ENCODE measurements at places on chromosomes 3 and 15.

- DNase-seq: peak; percentile 72
Measured at GRCh38 chr3:79038057-79038456, 729.7 kb downstream of the ROBO1 start.

DNA sequence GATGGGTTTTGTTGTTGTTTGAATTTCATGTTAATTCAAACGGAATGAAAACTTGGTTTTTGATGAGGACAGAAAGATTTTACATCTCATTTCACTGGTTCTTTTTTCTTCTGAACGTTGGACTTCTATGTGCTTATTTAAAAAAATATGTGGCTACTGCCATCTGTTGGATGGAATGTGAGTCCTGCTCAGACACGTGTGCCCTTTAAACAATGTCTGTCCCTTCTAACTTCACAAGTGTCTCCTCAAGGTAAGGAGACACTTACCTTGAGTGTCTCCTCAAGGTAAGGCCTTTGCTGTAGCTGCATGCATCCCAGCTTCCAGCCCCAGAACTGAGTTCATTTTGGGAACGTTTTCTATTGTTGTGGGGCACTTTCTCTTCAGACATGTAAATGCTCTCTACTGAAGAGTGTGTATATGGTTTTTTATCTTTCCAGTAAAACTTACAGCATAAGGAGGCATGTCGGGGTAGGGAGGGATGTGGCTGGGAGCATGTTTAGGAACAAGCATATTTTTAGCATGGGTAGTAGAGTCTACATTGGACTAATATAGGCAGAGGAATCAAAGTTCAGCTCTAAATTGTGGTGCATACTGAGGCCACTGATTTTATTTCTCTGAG, 63.1 kb upstream of the UBE3A start:
- peak; percentile 51 for DNase-seq

DNA sequence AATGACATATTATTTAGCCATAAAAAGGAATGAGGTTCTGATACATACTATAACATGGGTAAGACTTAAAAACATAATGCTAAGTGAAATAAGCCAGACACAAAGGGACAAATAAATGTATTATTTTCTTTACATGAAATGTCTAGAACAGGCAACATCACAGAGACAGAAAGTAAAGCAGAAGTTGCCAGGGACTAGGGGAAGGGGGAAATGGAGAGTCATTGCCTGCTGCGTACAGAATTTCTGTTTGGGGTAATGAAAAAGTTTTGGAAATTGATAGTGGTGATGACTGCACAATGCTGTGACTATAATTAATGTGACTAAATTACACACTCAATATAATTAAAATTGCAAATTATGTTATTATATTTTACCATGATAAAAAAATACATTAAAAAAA, 99.9 kb downstream of the ANO10 start:
- no peak for DNase-seq

DNA sequence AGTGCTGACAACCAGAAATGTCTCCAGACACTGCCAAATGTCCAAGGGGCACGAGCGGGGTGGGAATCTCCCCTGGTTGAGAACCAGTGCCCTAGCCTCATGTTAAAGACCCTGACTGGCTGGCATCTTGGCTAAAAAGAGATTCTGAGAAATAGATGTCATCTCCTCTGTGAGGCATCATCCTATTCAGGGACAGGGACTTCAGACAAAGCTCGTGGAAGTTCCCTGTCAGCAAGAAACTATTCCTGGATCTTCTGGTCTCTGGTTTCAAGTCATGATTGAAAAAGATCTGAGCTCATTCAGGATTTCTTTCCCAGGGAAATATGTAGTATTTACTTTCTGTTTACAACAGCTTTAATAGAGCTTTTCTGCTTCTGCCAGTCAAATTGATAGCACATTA, 10.8 kb downstream of the WDR5B start:
- no peak for DNase-seq

DNA sequence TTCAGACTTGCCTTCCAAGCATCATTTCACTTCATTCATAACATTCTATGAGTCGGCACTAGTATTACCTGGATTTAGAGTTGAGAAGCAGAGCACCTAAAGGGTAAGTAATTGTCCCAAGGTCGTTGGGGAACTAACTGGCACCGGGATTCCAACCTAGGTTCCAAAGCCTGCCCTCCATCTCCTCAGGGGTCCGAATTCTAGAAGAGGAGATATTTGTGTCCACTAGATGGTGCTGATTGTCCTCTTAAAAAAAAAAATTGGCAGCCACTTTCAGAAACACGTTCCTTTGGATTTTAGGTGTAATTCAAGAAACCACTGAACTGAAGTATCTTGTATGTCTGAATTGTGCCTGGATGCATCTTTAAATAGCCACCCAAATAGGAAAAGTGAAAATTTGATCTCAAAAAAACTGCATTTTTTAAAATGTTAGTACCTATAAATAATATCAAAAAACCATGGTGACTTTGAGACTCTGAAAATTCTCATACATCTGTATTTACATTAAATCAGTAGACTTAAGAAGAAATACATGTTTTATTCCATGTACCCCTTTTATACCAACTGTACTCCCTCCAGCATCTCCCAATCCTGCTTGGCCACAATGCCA, 3.9 kb upstream of the FSIP1 start:
- peak; percentile 72 for DNase-seq

GRCh38 chr15:91021516-91022074, 799 bp downstream of the VPS33B start:
- peak; percentile 41 for DNase-seq

DNA sequence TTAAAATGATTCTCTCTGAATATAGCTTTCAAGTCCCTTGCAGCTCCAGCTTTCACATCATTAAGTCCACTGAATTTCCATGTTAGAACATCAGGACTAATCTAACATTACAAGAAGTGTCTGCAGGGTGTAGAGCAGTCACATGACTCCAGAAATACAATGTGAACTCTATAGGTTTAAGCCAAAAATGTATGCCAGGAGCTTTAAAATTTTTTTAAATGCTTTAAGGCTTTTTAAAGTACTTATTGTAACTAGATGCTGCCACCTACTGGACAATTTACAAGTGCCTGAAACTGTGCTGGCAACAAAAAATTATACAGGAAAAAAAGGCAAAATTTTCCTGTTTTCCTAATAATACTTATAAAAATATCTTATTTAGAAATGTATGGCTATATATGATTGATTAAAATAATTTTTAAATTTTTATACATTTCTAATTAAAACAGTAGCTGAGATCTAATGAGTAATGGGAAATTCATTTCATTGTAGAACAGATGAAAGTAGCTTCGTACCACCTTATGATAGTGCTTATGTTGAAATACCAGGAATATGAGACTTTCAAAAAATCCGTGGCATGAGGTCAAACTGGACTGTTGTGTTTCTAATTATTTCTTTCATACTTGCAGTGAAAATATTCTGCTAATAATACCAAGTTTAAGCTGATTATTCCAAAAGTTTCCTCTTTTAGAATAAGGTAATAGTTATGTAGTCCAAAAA, 25.7 kb downstream of the FSIP1 start:
- peak; percentile 77 for DNase-seq

DNA sequence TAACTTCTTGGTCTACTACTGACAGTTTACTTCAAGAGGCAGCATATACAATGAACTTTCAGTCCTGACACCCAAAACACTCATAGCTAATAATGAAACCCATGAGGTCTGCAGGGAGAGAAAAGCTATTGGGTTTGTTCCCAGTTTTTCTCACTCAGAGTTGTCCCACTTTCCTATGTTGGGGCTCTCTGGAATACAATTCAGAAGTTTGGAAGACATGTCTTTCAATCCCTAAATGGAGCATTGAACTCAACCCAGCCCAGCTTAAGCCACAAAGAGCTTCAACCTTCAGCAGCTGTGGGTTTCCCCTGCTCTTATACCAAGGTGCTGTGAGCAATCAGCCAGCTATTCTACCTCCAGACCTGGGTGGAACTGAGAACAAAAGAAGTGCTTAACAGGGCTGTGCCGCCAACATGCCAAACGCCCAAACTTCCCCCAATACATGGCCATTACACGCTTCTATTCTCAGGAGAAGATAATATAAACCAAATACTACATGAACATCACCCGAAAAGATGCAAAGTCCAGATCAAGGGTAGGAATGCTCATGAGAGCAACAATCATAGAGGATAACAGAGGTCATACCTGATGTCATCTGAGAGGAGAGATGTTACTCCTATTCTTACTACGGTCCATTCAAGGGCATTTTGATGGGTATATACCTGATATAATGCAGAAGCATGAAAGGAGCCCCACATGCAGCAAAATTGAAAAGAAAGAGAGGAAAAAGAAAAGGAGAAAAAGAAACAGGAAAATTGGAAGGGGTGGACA, 131.2 kb upstream of the TGFBR2 start:
- no peak for DNase-seq

- no peak for DNase-seq
Measured at GRCh38 chr3:126119008-126119675, 35.2 kb upstream of the SLC41A3 start.

DNA sequence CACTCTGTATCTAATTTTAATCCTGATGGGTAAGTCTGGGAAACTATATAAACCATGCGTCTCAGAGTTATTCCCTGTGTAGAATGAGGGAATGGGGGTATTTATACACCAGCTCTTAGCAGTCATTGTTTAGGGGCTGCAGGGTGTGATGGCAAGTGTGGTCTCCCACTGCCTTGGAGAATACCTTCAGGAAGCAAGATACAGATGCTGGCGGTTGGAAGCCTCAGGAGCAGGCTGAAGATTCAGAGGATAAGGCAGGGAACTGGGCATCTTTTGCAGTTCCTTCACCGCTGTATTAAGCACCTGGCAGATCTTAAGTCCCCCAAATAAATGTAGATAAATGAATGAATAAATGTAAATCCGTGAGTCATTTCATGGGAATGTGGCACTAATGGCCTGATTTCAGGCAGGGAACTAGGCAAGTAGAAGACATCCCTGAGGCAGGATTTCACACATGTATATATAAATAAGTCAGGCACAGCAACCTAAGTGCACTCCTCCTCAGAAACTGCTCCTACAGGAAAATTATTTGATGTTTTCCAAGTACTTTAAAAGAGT, 209.2 kb upstream of the GADL1 start:
- no peak for DNase-seq

DNA sequence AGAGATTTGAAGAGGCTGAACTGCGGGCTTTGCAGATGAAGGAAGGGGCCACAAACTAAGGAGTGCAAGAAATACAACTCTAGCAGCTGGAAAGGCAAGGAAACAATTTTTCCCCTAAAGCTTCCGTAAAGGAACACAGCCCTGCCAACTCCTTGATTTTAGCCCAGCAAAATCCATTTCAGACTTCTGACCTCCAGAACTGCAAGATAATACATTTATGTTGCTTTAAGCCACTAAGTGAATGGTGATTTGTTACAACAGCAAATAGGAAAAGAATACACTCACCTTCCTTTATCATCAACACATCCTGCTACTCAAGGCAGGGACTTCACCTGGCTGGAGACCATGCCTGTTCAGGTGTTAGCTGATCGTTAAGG, 119.3 kb upstream of the NR2E3 start:
- DNase-seq: no peak

DNA sequence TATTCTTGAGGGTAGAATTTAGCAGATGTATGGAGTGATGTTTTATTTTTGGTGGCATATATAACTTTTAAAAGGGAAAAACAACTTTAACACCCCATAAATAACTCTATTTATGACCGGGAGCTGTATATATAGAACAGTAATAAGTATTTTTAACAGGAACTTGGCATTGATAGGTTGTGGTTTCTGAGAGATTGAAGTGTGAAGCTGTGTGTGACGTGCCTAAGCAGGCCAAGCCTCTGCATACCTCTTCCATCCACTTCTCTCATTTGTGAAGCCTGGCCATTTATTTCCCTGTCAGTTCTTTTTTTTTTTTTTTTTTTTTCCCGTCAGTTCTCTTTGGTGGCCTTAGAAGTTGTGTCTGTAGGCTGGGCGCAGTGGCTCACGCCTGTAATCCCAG, 23.0 kb downstream of the RBM5 start:
- no peak for DNase-seq

DNA sequence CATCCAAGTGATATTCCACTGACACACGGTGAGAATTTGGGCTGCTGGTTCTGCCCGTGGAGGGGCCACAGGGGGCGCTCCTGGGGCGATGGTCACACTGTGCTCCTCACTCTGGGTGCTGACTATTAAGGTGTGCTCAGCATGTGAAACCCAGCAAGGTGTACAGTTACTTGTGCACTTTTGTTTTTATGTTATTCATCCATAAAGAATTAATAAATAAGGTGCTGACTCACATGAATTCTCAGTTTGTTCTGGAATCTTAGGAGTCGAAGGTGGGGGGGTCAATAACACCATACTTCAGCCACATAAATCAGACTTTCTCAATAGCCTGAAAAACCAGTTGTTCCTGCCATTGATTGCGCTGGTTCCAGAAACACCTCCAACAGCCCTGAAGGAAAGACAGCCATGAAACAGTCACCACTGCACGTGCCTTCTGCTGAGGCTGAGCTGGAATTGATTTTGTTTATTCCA, 53.5 kb upstream of the SPATA12 start:
- DNase-seq: peak; percentile 71

DNA sequence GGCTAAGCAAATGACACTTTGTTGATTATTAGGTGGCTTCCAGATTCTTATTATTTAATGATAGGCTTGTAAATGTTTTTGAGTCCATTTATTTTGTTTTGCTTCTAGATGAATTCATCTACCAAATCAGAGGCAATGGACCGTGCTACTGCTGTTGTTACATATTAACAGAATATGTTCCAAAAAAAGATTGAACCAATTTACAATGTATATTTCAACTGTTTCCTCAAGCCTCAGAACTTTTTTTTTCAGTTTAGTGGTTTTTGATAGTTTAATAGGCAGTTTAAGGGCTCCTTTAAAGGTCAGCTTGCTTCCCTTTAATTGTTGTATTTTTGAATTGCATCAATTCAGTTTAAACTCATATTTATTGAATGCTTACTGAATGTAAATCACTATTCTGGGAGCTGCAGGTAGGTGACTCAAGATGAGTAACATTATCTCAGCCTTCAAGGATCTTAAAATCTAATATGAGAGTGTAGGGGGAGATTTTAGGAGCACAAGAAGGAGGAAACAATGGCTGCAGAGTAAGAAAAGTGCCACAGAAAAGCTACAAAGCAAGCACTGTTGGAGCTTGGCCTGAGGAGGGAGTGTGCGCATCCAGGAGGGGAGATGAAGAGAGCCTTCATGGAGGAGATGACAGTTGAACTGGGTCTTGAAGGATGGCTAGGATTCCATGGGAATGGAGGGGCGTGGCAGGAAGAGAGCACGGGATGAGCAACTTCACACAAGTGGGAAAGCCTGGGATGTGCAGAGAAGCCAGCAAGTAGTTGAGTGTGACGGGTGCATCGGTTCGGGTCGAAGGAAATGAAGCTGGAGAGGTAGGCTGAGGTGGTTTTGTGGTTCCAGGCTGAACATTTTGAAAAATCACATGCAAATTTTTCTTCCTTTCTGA, 14.7 kb downstream of the MAP2K1 start:
- peak; percentile 25 for DNase-seq
